ENCODE measurements at places on chromosomes 12 and 14.

DNA sequence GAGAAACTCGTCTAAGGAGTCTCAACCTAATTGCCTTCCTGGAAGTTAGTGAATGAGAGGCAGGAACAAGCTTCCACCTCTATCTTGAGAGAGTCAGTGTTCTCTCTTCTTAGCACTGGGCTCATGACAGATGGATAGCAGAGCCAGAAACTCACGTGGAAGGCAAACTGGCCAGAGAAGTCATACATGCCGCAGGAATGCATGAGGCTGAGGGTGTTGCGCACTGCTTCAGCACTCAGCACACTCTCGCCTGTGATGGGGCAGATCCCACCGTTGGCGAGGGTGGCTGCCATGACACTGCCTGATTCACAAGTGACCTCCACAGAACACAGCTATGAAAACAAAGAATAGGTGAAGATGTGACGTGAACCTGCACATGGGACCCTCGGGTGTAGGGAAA, 6.0 kb downstream of the SPRYD4 start:
- DNase-seq = no peak

DNA sequence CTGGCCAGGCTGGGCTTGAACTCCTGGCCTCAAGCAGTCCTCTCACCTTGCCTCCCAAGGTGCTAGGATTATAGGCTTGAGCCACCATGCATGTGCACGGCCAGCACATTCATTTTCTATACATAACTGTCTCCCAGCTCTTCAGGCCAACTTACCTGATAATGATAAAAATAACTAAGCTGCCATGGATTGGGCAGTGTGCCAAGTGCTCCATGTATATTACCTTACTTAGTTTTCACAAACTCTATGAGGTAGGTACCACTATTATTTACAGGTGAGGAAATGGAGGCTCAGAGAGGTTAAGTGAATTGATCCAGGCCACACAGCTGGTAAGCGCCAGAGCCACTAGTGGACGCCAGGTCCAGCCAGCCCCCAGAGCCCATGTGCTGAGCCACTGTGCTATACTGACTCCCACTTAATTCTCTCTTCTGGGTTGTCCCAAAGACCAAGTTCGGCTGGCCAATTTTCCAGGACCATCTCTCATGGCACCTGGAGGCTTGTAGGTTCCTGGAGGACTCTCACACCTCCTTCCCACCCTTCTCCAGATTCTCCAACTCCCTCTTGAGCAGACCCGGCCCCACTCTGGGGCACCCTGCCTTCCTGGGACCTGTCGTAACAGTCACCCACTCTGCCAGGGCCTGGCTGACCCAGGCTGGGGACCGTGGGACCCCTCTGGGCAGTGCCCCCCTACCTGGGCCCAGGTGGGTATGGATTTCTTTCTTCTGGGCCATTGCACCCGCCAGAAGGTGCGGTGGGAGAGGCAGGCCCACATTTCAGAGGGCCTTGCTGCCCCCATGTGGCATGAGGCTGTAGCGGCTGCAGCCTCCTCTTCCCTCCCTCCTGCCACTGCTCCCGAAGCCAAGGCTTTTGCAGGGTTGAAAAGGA, 30.2 kb upstream of the CIPC start:
- DNase-seq = no peak

GRCh38 chr12:40034712-40035111, 71.2 kb downstream of the SLC2A13 start:
- no peak for DNase-seq

- DNase-seq = no peak
These were observed 130.2 kb downstream of the SLC38A6 start for GRCh38 chr14:61111209-61111665.

- no peak for DNase-seq
These were observed 942 bp downstream of the ZC2HC1C start for GRCh38 chr14:75070383-75070782.
